ENCODE measurements at places on chromosomes 5 and 9.

GRCh38 chr9:33721674-33722358 lies 73.5 kb upstream of the PRSS3 start:
- DNase-seq, result peak; percentile 85

DNA sequence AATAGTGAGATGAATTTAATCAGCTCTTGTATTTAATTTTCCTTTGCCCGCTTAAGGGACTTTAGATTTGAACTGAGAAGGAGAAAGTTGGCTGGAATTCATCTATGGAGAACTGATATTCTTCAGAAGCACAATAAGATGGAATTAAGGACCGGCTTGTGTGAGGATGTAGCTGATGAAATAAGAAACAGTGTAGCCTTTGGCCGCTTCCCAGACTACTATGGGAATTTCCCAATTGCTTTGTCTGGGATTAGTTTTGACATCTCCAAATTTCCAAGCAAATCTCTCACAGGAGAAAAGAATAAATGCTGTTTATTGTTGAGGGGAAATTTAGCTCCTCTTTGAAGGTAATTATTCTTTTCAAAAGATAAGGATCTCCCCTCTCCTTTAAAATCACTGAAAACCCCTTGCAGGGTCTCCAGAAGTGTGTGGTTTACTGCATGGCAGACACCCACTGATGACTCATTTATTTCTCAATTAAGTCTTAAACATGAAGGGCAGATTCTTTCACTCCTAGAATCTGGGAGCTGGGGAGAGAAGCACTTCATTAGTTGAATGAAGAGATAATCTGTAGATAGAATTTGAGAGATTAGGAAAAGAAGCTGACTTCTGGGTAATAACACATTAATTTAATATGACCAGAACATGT lies 606.5 kb upstream of the ADAMTS16 start:
- DNase-seq, result no peak

- no peak for DNase-seq
Observed at GRCh38 chr5:143445776-143446175, 42.3 kb upstream of the NR3C1 start.

DNA sequence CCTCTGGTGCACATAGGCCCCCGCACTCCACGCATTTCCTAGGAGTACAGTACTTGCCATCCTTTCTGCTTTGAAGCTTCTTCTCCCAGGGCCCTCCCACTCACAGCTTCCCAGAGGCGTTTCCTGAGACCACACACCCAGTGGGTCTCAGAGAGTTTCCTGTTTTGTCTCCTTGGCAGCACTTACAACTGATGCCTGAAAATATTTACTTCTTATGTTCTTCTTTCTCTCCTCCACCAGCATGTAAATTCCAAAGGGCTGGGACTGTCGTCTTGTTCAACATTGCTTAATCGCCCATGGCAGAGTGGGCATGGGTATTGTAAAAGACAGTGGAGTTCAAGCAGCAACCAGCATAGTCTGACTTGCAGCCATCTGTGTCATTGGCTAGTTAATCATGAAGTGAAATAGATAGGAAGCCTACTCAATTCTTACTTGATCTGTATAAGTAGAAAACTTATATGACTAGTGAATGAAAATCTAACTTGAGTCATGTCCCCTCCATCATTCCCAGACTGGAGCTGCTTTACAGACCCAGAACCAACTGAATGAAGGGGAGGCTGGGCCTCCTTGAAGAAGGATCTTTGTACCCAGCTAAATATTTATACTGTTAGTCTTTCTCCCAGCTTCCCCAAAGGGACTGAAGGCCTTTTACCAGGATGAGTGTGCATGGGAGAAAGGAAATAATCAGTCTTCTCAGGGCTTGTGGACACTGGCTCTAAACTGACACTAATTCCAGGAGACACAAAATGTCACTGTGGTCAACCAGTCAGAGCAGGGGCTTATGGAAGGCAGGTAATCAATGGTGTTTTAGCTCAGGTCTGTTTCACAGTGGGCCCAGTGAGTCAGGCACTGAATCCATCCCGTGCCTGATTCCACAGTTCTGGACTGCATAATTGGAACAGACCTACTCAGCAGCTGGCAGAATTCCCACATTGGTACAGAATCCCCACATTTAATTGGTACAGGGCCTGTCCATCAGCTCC lies 116.4 kb downstream of the SV2C start:
- DNase-seq, result no peak

DNA sequence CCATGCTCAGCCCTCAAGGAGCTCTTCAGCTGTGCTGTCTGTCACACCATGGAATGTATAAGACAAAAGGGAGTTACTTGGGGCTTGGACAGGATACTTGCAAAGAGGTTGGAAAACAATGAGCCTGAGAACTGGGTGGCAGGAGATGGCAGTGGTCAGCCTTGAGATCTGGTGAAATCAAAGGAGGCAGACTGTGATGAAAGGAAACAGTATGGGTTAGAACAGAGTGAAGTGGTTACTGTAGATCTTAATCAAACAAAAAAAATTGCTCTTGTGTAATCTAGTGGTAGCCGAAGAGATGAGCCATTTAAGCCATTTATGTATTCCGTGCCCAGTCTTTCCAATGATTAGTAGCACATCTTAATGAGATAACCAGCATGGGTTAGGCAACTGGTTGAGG lies 142.2 kb downstream of the SV2C start:
- no peak for DNase-seq

- DNase-seq, result no peak
Observed at GRCh38 chr9:134220311-134220710, 55.9 kb upstream of the RNU6ATAC start.

DNA sequence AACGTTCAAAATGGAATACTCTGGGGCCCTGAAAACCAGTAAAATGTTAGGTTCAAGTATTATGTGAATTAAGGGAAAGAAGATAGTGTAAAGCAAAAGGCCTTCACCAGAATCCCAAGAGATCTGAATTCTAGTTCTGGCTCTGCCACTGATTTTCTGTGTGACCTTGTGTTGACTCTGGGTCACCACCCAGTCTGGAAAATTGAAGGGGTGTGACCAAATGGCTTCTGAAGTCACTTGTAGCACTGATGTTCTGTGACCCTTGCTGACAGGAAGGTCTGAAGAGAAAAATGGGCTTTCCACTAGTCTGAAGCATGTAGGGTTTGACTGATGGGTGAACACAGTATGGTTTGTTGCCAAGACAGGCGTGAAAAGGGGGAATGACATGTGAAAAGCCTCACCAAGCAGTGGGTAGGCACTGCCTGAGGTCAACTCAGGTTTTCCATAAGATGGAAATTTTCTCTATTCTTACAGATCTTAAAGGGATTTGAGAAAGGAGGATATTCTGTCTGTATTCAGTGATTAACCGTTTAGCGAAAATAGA lies 33.1 kb downstream of the ANP32B start:
- DNase-seq, result no peak

- no peak for DNase-seq
Observed at GRCh38 chr9:35277628-35278359, 116.0 kb downstream of the UNC13B start.

DNA sequence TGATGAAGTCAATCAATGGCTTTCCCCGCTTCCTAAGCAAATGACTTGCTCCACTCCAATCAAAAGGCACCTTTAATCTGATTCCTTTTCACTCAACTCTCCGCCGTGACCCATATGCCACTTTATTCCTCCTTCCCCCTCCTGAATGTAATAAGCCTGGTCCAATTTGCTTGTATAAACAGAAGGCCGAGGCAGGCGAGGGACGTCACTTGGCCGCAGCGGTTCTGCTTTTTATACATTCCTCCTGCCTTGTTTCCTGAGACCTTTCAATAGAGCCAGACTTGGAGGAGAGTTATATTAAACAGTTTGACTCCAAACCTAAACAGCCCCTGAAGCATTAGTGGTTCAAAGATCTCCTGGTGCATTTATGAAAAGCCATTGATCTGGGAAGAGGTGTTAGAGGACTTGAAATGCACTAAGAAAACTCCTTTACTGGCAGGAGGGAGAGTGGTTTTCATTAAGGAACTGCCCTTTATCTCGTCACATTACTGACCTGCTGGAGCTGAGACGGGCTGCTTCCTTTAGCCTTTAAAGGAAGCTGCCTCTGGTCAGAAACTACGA lies 273.4 kb downstream of the SLIT3 start:
- no peak for DNase-seq

DNA sequence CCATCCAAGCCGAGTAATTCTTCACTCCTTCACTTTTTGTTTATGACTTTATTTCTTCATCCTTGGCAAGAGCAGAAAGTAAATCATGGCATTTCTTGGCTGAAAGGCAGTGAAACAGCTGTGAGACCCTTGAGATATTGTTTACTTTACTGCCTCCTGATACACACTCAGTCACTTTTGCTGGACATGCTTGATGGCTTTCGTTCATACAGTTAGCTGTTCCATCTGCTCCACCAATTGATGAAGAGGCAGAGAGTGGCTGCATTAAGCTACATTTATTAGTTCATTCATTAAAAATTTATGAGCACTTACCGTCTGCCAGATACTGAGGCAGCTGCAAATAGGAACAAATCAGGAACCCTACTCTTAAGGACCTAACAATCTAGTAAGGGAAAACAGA lies 184.4 kb upstream of the OR13F1 start:
- no peak for DNase-seq

DNA sequence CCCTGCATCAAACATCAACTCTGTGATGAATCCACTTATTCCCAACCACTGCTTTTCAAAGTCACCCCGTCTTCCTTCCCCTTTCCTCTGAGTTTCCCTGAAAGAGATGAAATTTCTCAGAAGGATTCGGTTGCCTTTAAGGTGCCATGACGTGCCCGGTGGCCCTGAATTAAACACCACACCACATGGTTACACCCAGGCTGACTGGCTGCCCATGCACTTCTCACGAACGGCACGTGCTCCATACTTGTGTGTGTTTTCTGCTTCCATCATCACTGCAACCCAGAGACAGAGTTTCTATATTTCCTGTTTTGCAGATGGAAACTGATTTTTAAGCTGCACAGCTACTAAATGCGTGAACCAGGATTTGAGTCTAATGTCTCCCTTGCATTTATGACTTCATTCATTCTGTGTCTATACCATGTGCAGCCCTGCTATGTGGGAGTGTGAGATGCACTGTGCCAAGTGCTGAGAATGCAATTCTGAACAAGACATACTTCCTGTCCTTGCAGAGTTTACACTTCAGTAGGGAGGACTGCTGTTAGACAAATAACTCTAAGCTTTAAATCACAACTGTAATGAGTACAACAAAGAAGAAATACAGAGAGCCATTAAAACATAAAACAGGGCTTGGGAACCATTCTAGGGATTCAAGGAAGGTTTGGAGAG lies 162.9 kb downstream of the NXNL2 start:
- no peak for DNase-seq

DNA sequence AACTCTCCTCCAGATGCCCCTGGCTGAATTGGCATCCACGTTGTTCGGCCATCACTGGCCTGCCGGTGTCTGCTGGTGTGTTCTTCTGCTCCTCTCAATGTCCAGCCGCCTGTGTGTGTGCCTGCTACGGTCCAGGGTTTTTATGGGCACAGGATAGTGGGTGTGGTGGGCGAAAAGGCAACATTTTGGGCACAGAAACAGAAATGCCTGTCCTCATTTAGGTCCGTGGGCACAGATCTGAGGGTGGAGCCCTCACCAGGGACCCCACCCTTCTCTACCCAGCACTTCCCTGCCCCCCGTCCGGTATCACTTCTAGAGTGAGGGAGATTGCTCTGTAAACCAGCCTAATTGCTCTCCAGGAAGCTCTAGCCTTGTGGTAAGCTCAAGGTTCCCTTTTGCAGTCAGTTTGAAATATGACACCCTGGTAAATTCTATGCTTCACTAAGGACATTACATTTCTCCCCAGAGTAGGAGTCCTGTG lies 410.1 kb downstream of the MAT2B start:
- no peak for DNase-seq

GRCh38 chr9:123814496-123814895 lies 115.4 kb downstream of the DENND1A start:
- DNase-seq, result no peak

- no peak for DNase-seq
Observed at GRCh38 chr5:150661086-150661485, at the start of gene MYOZ3. Gene MYOZ3 (plus strand): TSS chr5:150661251. CDS start chr5:150662942, 1,691 bp downstream.

GRCh38 chr9:77582525-77582924 lies 65.6 kb downstream of the GNA14 start:
- no peak for DNase-seq

GRCh38 chr9:21455320-21455719 lies 15.1 kb downstream of the IFNA1 start:
- DNase-seq, result peak; percentile 29

DNA sequence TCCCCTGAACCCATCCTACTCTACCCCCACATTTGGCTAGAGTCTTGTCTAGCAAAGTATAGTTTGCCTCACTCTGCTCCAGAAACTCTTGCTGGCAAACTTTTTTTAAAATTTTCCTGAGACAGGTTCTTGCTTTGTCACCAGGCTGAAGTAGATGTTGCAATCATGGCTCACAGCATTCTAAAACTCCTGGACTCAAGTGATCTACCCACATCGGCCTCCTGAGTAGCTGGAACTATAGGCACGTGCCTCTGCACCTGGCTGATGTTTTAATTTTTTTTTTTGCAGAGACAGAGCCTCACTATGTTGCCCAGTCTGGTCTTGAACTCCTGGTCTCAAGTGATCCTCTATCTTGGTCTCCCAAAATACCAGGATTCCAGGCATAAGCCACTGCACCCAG lies 175.8 kb upstream of the FBXL17 start:
- no peak for DNase-seq

- DNase-seq, result no peak
Observed at GRCh38 chr5:24368115-24368514, 276.7 kb downstream of the CDH10 start.

DNA sequence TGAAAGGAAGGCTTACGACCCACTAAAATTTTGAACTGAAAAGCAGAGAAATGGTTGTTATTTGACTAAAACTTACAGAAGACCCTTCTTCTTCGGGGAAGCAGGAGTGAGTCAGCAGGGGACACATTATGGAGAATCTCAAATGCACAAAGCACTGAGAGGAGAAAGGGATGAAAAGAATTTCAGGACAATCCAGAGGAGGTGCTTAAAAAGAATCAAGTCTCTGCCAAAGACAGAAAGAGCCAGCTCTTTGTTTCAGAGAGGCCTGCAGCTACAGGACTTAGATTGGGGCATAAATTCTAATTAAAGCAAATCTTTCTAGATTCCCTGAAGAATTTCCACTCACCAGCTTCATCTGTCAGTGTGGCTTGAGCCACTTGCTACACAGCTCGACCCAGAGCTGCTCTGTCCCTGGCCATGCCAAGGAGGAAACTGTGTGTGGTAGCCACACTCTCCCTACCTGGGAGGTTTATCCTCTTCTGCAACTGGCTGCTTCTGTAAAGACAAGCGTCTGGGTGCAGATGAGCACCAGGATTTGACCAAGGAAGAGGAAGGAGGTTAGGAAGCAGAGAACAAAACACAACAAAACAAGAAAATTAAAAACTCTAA lies 89.9 kb downstream of the SEMA5A start:
- DNase-seq, result no peak

GRCh38 chr9:98457726-98458370 lies 202.4 kb upstream of the TBC1D2 start:
- DNase-seq, result no peak

- DNase-seq, result no peak
Observed at GRCh38 chr9:128743421-128743820, 19.5 kb upstream of the ZDHHC12 start.

DNA sequence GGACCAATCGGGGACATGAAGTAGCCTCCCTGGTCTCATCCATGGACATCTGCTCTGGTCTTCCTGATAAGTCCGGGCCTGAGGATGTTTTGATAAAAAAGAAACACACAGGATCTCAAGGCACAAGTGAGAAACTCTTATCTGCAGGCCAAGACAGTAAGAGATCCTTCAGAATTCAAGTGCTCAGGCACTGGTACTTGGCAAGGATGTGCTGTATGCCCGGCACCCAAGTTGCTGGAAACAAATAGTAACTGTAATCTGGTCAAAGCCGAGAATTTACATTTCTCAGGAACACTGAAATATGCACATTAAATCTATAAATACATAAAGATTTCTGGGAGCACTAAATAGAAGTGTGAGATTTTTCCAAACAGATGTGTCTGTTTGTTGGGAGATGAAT lies 165.7 kb downstream of the SPOCK1 start:
- no peak for DNase-seq

- DNase-seq, result no peak
Observed at GRCh38 chr5:78627175-78627574, 21.4 kb downstream of the LHFPL2 start.
